Left ventricle myocardium inferior (tissue), 1 donor: ENCODE measurements at places on chromosomes 7 and 10. TPM values are rescaled to one million over a fixed set of nuclear protein-coding genes. Genes with fewer than 3 reads are reported as not detected.

- DNase-seq: no peak
Measured at GRCh38 chr7:155166673-155167370, 96.7 kb downstream of the HTR5A start.

DNA sequence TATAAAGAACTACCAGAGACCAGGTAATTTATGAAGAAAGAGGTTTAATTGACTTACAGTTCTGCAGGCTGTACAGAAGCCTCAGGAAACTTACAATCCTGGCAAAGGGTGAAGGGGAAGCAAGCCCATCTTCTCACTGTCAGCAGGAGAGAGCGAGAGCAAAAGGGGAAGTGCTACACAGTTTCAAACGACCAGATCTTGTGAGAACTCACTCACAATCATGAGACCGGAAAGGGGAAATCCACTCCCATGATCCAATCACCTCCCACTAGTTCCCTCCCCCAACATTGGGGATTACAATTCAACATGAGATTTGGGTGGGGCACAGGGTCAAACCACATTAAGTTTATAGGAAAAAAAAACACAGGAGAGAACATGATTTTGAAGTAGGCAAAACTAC, 222.1 kb upstream of the SHH start:
- DNase-seq: no peak

GRCh38 chr10:43262902-43263466, 3.9 kb downstream of the RASGEF1A start:
- DNase-seq: no peak

- no peak for DNase-seq
Measured at GRCh38 chr10:98485959-98486358, 39.2 kb upstream of the HPS1 start.

GRCh38 chr7:144459635-144460034, 56.1 kb upstream of the NOBOX start:
- DNase-seq: no peak

The IDI2 gene
- 0.33 TPM for total RNA-seq

The RSU1 gene
- 39.2 TPM for total RNA-seq
